Activated CD8-positive, alpha-beta memory T cell treated with anti-CD3 and anti-CD28 coated beads for 1 hour (primary cell): ENCODE measurements at places on chromosomes 5 and 9.

- DNase-seq = no peak
Measured at GRCh38 chr5:145162626-145163025, 672.5 kb downstream of the PRELID2 start.

DNA sequence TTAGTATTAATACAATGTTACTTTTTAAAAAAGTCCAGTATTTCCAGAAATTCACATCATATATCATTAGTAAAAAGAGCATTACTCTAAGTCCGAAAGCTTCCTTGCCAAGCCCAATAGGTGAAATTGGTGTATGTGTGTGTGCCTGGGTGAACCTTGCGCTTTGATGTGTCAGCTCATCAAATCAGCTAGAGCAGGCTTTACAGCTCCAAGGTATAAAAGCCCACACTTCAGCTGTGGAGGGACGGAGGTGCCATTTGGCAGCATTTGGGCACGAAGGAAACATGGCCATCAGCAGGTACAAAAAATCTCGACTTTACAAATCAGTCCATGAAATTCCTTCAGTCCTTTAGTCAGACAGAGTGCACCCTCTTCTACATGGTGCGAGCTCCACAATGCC is 76.5 kb upstream of the IL7R start:
- no peak for DNase-seq

- DNase-seq = no peak
Measured at GRCh38 chr9:3768286-3768685, 242.5 kb upstream of the RFX3 start.

DNA sequence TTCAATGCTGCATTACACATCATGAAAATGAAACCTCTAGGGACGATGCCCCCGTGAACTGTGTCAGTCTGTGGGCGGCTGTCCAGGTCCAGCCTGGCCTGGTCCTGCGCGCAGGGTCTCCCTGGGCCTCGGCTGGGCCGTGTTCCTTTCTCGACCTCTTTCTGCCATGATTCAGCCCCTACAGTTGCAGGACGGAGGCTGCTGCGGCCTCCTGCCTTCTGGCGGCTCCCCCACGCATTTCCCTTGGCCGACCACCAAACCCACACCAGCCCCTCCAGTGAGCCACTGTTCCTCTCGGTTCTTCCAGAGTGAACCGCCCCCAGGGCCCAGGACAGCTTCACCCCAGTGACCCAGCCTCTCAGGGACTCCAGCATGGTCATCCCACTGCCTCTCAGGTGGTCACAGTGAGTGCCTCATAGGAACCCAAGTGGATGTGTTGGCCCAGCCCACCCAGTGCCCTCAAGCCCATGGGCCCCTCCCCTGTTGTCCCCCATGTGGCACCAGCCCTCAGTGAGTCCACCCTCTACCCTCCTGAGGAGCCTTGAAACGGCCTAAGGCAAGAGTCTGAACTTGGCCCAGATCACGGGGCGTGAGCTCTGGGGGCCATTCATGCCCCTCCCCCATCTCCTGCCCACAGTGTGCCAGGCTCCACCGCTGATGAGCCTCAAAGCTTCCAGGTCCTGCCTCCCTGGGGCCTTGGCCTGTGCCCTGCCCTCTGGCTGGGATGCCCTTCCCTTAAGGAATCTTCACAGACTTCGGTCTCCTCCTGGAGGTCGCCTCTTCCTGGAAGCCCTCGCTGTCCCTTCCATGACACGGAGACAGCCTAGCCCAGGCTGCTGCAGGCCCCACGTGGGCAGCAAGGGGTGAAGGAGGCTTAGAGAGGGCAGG is 10.0 kb upstream of the CLIC3 start:
- no peak for DNase-seq

DNA sequence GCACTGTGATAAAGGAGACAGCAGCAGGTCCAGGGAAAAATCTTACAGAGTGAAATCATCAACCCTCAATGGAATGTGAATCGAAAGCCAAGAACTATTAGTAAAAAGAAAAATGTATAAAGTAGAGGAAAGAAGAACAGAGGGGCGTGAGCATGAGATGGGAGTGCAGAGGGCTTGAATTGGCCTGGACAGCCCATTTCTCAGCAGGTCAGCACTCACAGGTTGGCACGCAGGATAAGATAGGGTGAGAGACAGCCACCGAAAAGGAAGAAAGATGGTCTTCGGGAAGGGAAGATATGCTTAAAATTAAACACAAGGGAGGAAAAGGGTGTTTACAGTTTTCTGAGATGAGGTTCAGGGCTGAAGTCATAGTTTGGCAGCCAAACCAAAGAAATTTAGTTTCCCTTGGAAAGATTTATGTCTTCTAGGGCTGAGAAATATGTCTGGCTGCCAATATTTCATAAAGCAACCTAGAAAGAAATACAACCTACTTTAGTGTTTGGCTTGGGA is 524.7 kb downstream of the SPATA31D1 start:
- no peak for DNase-seq

DNA sequence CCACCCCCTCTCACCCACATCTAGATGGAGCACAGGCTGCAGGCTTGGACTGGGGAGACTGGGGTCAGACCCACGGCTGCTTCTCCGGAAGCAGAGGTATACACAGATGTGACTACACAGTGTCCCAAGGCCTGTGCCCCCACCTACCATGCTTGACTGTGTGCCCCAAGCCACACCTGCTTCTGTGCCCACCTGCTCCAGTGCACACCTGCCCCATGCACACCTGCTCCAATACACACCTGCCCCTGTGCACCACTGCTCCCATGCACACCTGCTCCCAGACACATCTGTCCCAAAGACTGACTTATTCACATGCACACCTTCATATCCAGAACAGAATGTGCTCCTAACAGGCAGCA is 5.5 kb upstream of the COL5A1 start:
- no peak for DNase-seq

GRCh38 chr9:97322105-97322504 is 14.6 kb downstream of the CCDC180 start:
- DNase-seq = no peak

- no peak for DNase-seq
Measured at GRCh38 chr5:65907135-65907534, 19.2 kb upstream of the ERBIN start.

DNA sequence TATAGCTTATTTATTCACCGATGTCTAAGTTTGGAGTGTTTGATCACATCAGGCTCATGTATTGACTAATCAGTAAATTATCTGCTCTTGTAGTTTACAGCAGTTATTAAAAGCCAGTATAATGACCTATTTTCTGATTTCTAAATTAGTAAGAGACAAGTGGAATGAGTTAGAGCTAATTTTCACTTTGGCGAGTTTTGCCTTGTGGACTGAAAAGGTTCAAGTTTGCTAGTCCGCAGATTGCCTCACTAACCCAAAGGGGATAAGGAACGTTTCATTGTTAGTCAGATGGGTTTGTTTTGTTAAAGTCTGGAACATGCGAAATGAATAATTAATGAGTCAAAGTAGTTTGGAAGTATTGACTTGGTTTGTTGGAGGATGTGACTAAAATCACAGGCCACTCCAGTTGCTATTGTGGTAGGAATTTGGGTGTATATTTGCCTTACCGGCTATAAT is 40.1 kb downstream of the SMARCA2 start:
- DNase-seq = no peak

DNA sequence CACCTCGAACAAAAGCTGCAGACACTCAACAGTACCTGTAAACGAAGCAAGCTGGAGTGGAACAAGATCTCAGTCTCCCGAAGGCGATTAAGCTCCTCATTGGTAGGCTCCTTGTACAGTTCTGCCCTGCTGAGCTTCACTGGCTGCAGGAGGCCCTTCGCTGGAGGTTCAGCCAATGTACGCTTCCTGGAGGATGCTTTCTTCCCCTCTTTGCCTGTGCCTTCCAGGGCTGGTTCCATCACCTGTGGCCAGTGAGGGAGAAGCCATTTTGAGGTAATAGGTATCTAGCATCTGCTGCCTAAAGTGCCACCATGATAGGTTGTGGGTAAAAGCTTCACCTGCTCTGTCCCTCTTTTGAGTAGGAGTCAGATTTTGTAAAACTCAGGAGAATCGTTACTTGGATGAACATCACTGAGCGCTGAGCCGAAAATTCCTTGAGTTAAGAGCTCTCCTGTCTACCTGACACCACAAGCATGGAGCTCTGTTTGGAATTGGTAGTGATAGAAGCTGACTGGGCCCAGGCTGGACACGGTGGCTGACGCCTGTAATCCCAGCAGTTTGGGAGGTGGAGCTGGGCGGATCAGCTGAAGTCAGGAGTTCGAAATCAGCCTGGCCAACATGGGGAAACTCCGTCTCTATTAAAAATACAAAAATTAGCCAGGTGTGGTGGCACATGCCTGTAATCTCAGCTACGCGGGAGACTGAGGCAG is 1.4 kb downstream of the NOL6 start:
- no peak for DNase-seq

- DNase-seq = no peak
Measured at GRCh38 chr9:79013715-79014610, 557.8 kb upstream of the TLE4 start.

DNA sequence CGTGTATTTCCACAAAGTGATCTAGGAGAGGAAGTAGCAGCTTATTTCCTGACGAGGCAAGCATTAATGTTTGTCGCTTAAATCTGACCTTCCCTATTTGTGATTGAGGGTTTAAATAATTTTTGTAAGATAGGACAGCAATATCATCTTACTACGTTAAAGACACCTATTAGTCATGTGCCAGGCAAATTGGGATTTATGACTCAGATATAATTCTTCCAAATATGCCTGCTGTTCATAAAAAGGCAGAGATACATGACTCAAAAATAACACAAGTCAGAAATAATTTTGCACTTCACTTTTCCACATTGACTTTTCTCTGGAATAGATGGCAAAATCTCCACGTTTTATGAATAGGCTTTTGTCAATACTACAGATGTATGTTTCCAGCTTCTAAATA is 43.0 kb upstream of the CDH12 start:
- no peak for DNase-seq

DNA sequence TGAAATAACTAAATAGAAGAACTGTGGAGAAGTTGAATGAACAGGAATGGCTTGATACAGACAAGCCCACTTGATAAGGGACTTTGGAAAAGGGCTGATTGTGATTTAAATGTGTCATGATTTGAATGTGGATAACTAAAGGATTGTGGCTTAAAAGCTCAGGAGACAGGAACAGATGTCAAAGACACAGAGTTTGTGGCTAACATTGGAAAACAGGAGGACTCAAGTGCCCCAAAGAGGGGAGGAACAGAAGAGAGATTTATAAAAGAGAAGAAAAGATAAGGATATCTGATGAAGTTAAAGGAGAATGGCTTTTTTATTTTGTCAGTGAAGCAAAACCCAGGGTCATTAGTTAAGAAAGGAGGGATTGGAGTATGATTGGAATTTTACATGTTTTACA is 124.2 kb upstream of the TRPM3 start:
- DNase-seq = no peak

GRCh38 chr5:180460834-180461233 is 33.3 kb upstream of the CNOT6 start:
- DNase-seq = no peak

GRCh38 chr9:133557581-133557980 is 23.1 kb downstream of the ADAMTSL2 start:
- no peak for DNase-seq

DNA sequence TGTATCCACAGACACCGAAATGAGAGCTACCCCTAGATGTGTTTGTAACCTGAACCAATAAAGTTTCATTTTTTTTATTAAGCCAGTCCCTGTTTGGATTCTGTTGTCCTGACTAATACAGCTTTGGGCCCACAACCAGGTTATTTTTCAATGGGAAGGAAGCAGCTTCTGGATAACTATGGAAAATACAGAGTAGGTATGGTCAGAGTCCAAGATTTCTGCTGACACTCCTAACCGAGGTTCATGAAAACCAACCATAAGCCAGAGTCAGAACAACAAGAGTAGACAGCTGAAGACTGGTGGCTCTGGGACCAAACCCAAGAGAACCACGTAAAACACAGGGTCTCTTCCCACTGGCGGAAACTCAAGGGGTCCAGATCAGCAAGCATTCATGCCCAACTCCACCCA is 10.8 kb downstream of the KLF9 start:
- DNase-seq = no peak

- DNase-seq = no peak
Measured at GRCh38 chr9:124190761-124191160, 67.0 kb upstream of the NEK6 start.

GRCh38 chr5:139745800-139746690 is 49.6 kb upstream of the PSD2 start:
- DNase-seq = peak; percentile 23

GRCh38 chr9:89648247-89649000 is 43.6 kb downstream of the GADD45G start:
- no peak for DNase-seq

- no peak for DNase-seq
Measured at GRCh38 chr9:121817476-121817875, 166.0 kb downstream of the DAB2IP start.

- DNase-seq = no peak
Measured at GRCh38 chr5:126403876-126404275, 19.3 kb upstream of the GRAMD2B start.

GRCh38 chr5:152397581-152397980 is 7.5 kb downstream of the NMUR2 start:
- no peak for DNase-seq

GRCh38 chr5:78006449-78006848 is 230.3 kb upstream of the TBCA start:
- no peak for DNase-seq

DNA sequence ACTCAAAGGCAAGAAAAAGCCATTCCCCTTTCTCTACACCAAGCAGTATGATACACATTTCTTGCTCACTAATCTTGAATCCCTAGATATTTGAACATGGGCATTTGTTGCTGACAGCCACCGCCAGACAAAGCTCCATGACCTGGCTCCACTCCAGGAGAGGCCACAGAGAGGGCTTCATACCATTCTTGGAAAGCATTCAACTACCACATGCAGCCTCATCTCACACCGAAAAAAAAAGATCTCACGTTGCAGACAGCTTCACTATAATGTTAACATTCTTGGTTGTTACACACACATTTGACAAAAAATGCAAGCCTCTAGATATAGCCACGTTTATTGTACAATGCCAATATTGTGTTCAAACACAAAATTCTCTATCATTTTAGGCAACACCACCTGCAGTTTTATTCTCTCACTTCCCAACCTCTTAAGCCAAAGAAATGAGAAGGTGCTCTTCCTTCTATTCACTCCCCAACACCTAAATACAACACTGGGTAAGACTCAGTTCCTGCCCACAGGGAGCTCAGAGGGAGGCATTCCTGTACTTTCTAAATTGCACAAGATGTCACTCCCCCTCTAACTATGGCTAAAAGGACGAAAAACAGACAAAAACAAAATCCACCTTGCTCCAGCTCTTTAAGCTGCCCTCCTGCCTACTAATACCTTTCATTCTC is 222.4 kb downstream of the TSSK1B start:
- no peak for DNase-seq

- no peak for DNase-seq
Measured at GRCh38 chr9:124209774-124210173, 48.0 kb upstream of the NEK6 start.
